ENCODE measurements at places on chromosomes 7 and 10.

- DNase-seq = no peak
These were observed 285.0 kb downstream of the PHTF2 start for GRCh38 chr7:78083476-78084120.

- DNase-seq = no peak
These were observed 51.4 kb upstream of the SLC35B4 start for GRCh38 chr7:134367956-134368749.

DNA sequence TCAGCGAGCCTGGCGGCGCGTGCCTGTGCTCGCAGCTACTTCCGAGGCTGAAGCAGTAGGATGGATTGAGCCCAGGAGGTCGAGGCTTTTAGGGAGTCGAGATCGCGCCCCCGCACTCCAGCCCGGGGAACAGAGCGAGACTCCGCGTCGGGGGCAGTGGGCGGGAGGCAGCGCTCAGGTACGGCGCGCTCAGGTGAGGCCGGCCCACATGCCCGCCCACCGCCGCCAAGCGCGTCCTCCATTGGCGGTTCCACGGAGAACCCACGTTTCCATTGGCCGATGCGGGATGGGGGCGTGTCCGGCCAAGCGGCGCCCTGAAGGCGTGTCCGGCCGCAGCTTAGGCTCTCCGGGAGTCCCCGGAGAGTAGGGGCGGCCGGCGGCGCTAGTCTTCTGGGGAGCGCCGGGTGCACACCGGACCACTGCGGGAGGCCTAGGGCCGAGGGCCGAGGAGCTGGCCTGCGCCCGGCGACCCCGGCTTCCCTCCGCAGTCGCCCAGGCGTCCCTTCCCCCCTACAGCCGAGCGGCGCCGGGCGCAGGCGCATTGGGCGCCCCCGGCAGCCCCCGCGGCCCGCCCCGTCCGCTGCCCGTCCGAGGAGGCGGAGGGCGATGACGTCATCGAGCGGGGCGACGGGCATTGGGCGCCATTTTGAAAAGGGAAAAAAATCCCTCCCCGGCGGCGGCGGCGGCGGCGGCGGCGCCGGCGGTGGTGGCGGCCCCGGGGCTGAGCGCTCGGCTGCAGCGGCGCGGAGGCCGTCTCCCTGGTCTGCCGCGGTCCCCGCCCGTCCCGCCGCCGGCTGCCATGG lies at the start of gene PPP2R2D:
TSS of gene PPP2R2D (plus strand) at position 659 of the 803 bp plus-strand sequence. CDS start at position 800, 141 bp downstream.
- DNase-seq = peak; percentile 92

DNA sequence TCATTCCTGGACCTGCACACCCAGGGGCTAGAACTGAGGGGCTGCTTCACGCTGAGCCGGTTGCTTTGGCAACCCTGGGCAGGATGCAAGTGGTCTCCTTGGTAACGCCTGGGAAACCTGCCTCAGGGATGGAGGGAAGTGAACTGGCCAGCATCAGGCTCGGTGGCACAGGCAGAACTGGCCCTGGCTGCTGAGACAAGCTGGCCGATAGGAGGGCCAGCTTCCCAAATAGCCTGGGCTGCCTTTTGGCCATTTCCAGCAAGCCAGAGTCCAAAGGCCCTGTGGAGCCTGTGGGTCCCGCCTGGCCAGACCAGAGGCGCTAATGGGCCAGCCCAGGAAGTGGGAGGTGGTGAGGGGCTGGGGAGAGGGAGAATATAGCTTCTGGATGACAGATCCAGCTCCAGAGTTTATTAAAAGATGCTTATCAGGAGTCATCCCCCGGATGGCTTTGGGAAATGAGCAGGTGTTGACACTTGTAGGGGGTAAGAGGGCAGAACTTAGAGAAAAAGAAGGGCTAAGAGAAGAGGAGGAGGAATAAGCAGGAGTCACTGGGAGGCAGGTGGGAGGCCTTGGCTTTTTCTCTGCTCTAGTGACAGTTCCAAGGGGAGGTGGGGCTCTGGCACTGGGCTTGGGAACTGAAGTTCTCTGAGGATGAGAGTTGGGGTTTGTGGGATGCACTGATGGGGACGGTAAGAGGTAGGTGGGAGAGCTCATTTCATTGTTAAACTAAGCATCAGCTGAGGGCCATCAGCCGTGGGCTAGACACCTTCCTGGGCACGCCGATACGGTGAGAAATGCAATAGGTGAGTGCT lies 9.6 kb downstream of the NEURL1 start:
- no peak for DNase-seq

- no peak for DNase-seq
These were observed 114.4 kb downstream of the MICU1 start for GRCh38 chr10:72511459-72511858.

DNA sequence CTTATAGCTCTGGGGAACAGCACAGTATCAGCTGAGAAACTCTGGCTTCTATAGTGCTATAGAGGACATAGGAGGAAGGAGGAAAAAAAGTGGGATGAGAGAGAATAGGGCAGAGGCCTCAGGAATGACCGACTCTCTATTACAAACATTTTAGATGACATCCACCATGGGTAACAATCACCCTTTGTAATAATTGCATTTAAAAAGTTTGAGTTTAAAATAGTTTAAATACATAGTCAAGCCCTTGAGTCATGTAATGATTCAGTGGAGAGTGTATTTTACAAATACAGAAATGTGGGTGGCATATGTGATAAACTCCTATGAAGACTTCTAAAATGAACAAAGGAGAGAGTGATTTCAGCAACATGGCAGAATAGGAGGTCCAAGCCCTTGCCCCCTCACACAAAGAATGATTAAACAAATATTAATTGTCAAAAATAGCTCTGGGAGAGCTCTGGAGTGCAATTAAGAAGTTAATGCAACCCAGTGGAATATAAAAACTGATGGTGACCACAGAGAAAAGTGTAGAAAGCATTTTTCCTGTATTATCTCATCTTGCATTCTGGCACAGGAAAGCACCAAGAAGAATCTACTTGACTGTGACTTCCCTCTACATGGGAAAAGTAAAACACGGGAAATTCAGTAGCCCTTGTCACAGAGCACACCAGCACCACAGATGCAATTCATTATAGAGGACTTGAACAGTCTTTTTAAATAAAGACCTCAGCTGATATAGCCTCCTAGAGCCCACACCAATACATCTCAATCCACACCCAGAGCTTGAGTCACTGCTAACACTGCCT lies 569.0 kb upstream of the SORCS1 start:
- DNase-seq = no peak

GRCh38 chr10:106997721-106998120 lies 166.8 kb downstream of the SORCS1 start:
- DNase-seq = no peak

All from renal cortex interstitium (tissue), 15 donors.